ENCODE measurements at places on chromosomes 1 and 21.

DNA sequence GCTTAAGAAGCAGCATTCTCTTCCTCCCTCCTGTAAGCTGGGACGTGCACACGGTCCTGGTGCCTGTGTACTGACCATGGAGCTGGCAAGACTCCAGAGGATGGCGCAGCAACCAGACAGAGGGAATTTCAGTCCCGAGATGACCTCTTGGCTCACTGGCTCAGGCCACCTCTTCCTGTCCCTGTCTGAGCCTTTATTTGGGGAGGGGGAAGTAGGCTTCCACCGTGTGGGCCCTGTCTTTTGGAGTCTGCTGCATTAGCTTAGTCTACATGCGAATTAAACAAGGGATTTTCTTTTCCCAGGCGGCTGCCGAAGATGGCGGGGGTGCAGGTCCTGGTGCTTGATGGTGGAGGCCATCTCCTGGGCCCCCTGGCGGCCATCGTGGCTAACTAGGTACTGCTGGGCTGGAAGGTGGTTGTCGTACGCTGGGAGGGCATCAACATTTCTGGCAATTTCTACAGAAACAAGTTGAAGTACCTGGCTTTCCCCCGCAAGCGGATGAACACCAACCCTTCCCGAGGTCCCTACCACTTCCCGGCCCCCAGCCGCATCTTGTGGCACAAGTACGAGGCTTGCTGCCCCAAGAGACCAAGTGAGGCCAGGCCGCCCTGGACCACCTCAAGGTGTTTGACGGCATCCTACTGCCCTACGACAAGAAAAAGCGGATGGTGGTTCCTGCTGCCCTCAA lies 10.2 kb downstream of the IL24 start:
- DNase-seq: no peak

DNA sequence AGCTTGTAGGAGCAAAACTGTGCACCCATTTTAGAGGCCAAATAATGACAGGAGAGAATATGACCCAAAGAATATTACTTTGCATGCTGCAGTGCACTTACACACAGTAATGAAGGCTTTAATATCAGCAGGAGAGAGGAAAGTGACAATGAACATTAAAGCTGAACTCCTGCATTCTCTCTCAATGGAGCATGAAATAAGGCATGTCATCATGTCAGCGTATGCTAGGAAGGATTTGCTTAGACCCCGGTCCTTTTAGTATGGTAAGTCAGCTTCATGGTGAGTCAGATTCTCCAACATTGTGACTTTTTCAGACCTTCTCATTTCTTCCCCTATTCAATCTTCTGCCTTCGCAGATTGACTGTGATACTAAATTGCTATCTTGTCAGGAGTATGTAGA lies 210.7 kb upstream of the TMPRSS15 start:
- no peak for DNase-seq

- no peak for DNase-seq
Measured at GRCh38 chr1:27650171-27650538, 15.2 kb upstream of the FGR start.

- DNase-seq: no peak
Measured at GRCh38 chr21:43684424-43684823, 25.1 kb downstream of the RRP1B start.

DNA sequence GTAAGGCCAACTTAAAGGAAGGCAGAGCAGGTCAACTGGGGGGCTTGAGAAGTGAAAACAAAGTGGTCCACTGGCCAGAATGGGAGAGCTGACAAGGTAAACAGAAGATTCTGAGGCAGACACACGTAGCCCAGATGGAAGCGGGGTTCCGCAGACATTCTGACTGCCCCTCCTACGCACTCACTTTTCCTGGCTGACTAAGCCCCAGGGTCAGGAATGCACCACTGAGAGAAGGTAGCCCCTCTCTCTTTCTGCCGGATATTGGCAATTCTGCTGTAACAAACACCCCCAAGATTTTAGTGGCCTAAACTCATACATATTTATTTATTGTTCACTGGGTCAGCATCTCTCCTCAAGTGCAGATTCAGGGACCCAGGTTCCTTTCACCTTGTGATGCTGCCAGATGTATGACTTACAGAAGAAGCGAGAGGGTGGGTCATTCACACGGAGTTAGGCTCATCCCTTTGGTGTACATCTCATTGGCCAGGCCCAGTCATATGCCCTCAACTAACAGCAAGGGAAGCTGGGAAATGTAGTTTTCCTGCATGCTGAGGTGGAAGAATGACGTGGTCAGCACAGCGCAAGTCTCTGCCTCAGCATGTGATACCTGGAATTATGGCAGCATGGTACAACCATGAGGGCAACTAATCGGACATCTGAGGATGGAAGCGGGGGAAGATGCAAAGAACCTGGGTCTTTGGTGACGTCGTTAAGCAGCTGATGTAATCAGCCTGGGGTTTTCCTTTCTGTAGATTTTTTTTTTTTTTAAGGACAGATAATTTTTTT lies 43.4 kb upstream of the MRPS6 start:
- DNase-seq: peak; percentile 62

DNA sequence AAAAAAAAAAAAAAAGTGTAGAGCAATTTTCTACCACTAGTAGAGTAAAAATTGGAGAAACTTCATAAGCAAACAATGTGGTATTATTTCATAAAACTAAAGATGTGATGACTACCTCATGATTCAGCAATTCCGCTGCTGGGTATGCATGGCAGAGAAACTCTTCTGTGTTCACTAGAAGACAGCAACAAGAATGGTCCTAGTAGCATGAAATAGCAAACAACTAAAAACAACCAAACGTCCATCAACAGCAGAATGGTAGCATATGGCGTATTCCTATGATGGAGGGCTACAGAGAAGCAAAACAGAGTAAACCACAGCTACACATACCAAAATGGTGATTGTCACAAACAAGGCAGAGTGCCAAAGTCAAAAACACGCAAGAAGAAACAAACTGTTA lies 18.9 kb downstream of the HTR1D start:
- no peak for DNase-seq

GRCh38 chr1:186925881-186926669 lies 97.3 kb downstream of the PLA2G4A start:
- no peak for DNase-seq

DNA sequence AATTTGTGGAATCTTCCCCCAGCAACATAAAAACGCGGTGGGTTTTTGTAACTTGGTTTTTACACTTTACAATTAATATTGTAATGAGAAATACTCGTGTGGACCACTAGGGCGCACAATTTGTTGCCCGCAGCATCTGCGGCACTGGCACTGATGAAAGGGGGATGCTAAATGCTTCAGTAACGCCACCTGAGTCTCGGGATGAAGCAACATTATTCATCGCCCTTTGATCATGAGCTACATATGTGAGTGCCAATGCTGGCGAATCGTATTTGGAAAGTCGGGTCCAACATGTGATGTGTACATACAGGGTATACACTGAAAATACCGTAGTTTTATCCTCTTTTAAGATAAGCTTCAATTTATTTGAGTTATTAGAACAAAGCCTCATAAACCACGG lies 34.2 kb upstream of the COX20 start:
- DNase-seq: peak; percentile 64

DNA sequence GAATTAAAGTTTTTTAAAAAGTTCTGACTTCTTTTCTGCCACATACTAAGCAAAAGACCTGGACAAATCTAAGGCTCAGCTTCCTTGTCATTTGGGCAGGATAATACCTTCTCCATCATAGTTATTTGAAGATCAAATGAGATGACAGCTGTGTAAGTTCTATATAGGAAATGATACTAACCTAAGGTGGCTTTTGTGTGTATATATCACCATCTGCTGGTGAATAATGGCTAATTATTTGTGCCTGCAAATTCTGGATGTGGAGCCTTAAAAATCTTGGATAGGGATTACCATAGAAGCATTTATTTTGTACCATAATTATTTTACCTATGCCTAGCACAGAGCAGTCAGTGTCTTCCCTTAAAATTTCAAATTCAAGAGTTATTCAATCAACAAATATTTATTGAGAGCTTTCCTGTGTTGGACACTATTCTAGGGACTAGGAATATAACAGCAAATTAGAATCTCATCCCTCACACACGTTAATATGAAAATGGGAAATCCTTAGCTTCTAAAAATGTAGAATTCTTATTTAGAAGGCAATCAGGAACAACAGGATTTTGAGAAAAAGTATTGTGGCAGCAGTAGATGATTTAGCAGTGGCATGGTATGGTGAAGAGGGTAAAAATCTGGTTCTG lies 89.8 kb downstream of the TMEM200B start:
- peak; percentile 52 for DNase-seq

DNA sequence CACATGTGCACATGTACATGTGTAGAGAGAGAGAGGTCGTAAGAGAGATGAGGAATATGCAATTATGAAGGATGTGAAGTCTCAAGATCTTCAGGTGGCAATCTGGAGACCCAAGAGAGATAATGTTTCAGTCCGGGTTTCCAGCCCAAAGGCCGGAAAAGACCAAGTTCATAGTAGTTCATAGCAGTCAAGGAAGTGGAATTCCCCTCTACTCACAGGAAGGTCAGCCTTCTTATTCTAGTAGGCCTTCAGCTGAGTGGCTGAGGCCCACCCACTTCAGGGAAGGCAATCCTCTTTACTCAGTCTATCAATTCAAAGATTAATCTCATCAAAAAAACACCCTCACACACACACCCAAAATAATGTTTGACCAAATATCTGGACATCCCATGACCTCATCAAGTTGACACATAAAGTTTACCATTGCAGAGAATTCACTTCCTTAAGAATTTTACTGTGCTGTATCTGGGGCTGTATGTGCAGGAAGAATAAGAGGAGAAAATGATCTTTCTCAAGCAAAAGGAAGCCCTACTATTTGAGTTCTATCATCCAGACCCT lies 114.6 kb downstream of the TNFSF18 start:
- DNase-seq: no peak

- no peak for DNase-seq
Measured at GRCh38 chr1:214958486-214958885, 124.1 kb upstream of the KCNK2 start.

GRCh38 chr1:44783697-44784093 lies 4.3 kb downstream of the BEST4 start:
- DNase-seq: no peak

GRCh38 chr1:202599669-202600431 lies 110.4 kb downstream of the SYT2 start:
- peak; percentile 15 for DNase-seq

- DNase-seq: no peak
Measured at GRCh38 chr1:166882893-166883292, 6.8 kb upstream of the TADA1 start.

GRCh38 chr1:228079601-228080263 lies 2.8 kb upstream of the ARF1 start:
- DNase-seq: no peak

DNA sequence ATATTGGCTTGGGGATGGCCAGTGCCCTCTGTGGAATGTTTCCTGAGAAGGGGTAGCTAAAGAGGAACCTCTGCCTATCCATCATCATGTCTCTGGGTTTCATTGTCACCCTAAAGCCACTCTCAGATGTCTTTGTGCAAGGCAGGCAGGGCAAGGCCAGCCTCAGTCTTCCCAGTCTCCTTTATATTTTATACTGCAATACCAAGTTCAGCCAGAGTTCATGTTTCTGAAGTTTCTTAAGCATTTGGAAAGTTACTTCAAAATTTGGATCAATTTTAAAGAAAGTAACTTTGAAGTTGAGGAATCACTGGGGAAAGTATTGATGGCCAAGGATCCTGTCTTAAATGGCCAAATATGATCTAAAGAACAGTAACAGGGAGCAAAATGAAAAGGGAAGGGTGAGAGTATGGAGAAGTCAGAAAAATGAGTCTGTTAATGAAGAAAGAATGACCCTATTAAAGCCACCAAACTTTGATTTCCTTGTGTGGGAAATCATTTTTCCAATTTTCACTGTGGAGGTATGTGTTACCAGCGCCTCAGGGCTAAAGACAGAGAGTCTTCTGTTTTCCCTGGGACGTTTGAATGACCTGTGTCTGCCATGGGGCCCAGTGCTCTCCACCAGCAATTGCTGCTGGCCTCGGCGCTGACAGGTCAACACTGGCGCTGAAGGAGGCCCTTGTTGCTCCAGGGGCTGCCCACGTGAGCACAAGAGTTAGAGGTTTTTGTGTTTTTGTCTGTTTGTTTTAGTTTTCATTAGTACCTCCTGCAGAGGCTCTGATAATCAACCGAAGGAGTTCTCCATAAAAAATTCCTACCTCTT lies 93.9 kb downstream of the ATP5PO start:
- no peak for DNase-seq

DNA sequence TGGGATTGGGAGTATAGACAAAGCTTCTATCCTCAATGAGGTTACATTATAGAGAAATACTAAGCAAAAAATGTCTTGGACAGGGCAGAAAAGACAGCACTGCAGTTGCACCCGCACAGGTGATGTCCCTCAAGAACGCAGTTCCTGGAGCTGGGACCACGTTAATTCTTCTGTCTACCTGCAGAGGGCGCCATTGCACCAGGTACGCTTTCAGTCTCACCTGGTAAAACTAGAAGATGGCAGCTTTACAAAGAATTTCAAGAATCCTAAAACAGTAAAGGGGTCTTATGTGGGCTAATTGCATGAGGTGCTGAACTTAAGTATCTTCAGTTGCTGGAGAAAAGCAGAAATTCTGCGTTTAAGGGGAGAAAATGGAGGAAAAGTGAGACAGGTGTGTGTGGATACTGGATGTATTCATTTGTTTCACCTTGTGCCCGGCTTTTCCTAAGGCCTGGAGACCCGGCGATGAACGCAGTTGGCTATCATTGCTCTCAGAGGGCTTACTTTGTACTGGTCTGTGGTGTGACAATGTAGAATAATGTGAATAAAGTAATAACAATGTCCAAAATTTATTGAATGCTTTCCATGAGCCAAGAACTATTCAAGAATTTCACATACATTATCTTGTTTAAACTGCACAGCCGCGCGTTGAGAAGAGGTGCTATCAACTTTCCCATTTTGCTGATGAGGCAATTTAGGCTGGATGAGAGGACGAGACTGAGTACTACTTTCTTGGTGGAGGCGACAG lies 276.3 kb upstream of the GREM2 start:
- peak; percentile 35 for DNase-seq

DNA sequence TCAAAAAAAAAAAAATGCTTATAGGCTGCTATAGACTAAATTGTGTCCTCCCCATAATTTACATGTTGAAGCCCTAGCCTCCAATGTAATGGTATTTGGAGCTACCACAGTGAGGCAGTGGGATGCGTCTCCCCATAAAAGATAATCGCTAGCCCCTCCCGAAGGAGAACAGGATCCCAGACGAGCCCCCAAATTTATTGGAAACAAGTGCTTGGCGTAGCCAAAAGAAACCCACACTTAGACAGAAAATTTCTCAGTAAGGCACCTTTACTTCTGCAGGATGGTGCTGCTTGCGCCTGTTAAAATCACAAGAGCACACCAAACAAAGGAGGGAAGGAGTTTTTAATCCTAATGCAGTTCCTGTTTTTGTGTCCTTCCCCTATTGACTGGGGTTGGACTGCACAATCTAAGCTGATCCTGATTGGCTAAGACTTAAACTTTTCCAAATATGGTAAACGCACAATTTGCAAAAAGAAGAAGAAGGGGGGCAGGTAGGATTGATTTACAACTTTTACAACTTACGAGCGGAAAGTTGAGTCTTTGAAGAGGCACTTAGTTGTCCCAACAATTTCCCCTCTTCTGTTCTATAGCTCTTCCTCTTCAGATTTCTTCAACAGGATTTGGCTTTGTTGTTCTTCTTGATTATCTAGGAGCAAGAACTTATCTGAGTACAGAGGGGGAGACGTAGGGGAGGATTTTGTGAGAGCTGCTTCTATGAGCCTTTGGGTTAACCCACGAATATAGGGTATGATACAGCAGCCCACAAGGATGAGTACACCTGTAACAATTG lies 3.0 kb upstream of the IPP start:
- DNase-seq: peak; percentile 23
